ENCODE measurements at places on chromosomes 12 and 14.

DNA sequence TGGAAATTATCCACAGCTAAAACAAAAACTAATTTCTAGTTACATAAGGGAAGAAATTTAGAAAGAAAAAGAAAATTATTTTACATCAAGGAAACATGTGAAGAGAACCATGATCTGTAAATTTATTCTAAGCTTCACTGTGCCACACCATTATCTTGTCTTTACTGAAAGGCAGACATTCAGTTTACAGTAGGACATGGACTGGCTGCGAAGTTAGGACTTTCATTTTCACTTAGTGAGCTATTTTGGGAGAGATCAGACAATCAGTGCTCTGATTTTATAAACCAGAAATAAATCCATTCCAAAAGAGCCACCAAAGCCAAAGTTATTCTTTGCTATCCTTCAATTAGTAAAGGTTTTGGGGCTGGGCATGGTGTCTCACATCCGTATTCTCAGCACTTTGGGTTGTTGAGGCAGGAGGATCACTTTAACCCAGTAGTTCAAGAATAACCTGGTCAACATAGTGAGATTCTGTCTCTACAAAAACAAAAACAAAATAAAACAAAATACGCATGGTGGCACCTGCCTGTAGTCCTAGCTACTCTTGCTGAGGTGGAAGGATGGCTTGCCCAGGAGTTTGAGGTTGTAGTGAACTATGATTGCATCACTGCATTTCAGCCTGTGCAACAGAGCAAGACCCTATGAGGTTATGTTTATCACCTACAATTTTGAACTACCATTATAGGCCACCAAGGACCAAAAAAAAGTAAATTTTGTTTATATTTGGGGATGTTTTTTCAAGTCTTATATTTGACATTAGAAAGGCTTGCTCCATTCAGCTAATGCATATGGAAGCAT is 1084.8 kb upstream of the ATXN7L3B start:
- DNase-seq = no peak

DNA sequence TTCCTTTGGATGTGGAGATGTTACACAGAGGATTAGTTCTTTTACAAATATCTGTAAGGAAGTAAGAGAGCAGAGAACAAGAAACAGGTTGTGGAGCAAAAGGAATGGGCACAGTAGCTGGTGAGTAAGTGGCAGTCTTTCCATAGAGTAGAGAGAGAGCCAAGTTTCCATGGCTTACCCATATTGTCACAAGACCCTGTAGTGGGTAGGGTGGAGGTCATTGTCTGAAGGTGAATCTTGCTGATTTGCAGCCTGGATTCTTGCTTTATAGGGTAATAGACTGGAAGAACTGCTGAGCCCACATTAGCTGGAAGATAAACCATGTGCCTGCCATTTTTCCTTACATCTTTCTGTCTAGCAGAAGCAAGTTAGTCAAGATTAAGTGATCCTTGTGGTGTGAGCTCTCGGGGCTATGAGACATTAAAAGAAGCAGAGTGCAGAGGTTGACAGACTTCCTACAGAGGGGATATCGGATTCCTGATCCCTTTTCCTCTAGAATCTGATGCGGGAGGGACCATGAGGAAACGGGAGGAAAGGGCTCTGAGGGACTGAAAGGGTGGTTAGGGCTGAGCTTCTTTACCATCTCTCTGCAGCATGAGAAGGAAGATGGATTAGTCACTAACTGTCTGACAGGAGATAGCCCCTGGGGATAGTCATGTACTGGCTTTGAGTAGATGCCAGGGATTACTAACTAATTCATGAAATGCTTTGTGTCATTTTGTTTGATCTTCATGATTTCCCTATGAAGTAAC is 44.0 kb upstream of the LRTM2 start:
- no peak for DNase-seq

- no peak for DNase-seq
These were observed 126.9 kb downstream of the KITLG start for GRCh38 chr12:88453323-88453722.

DNA sequence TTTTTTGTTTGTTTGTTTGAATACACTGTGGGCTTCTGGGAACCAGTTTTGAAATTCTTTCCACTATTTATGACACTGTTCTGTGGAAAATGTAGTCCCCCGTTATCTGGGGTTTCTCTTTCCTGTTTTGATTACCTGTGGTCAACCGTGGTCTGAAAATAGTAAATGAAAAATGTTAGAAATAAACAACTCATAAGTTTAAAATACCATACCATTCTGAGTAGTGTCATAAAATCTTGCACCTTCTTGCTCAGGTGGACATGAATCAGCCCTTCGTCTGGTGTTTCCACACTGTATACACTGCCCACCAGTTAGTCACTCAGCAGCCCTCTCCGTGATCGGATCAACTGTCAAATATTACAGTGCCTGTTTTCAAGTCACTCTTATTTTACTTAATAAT is 5.1 kb upstream of the PAPOLA start:
- no peak for DNase-seq

DNA sequence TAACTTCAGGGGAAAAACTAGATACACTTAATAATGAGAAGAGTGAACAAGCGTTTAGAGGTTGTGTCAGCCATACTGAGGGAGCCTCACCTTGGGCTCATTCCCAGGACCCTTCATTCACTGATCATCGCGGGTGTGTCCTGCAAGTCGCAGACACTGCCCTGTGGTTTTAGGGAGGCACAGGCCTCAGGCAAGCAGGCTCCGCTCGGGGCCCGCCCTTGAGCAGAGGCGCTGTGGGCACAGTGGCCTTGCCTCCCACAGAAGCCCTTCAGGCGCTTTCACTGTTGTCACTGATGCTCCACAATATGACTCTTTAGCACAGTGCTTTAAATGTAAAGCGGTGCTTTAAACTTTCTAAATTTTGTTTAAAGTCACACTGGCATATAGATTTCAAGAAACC is 67.4 kb downstream of the DDX51 start:
- no peak for DNase-seq

DNA sequence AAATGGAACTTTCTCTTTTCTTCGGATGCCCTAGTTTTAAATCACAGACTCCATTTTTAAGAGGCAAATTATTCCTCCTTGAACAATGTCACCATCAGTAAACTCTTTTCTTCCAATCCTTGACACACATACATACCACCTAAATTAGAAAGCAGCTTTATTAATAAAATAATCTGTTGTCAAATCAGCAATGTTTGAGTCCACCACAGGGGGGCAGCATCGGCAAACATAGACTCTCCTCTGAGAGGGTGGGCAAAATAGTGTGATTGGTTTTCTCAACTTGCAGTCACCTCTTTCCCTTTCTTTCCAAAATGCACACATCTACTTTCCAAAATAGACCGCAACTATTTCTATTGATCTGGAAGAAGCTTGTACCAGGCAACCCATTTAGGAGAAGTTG is 438.4 kb upstream of the OR4E1 start:
- DNase-seq = no peak

- DNase-seq = no peak
These were observed 1004.4 kb downstream of the AACS start for GRCh38 chr12:126069549-126070165.

GRCh38 chr14:87678624-87679023 is 314.4 kb downstream of the GALC start:
- DNase-seq = no peak

DNA sequence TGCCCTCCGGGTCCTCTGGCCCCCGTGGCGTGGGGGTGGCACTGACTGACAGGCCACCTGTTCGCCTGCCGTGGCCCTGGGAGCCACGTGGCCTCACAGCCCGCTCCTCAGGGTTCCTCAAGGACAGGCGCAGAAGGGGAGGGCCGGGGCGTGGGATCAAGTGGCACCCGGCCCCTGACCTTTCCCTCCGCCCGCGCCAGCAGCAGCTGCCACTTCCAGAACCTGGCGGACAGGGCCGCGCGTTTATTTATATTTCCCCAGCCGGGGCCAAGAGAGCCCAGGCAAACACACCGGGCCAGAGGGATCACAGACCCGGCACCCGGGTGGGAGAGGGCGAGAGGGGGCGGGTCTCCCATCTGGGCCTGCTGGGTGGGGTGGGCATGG is 92.6 kb downstream of the RFLNA start:
- DNase-seq = no peak
